Omental fat pad (tissue), 4 donors: ENCODE measurements at places on chromosomes 13 and 19.

DNA sequence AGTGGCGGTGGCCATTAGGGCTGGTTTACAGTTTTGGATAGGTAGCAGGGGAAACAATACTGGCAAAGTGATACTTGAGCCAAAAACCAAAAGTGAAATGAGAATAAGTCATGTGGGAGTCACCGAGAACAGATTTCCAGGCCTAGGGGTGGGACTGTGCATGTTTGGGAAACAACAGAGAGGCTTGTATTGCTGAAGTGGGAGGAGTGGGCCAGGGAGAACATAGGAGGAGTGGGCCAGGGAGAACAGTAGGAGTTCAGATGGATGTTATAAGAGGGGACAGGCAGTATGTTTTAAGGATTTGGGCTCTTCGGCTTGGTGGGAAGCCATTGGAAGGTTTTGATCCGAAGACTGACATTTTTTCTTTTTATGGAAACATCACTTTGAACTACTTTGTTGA, 35.5 kb downstream of the AKAP11 start:
- DNase-seq: no peak

- DNase-seq: no peak
Measured at GRCh38 chr13:96741779-96742178, 252.5 kb downstream of the OXGR1 start.

DNA sequence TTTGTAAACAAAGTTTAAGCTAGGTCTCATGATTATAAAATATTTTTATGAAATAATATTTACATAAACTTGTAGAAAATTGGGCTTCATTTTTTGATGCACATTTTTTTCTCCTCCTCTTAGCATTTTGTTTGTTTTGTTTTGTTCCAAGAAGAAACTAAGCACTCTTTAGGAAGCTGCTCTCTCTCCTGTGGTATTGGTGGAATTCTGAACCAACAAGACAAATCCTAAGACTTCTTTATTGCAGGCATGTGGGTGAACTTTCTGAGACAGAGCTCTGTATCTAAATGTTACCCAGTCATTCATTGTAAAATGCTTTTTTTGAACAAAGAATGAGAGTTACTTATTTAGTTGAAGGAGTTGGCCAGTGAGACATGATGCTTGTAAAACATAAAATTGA, 39.3 kb downstream of the LMO7 start:
- DNase-seq: no peak

- no peak for DNase-seq
Measured at GRCh38 chr13:102185375-102185984, 216.4 kb downstream of the FGF14 start.

DNA sequence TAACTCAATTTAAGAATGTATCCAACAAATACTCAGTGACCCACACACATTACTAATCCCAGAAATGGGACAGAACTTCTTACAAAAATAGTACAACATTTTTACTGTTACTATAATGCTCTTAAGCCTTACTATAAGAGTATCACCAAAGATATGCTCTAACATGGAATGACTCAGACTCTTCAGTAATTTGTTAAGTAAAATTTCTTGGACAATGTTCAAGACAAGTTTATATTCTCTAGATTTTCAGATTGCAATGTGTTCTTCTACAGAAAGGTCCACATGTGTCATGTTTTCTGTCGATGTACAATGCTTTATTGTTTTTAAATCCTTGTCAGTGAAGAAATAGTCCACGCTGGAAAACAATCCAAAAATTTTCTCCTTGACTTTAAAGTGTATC, 66.3 kb upstream of the RFXAP start:
- DNase-seq: no peak

- DNase-seq: no peak
Measured at GRCh38 chr19:29677001-29677817, 11.9 kb downstream of the PLEKHF1 start.

DNA sequence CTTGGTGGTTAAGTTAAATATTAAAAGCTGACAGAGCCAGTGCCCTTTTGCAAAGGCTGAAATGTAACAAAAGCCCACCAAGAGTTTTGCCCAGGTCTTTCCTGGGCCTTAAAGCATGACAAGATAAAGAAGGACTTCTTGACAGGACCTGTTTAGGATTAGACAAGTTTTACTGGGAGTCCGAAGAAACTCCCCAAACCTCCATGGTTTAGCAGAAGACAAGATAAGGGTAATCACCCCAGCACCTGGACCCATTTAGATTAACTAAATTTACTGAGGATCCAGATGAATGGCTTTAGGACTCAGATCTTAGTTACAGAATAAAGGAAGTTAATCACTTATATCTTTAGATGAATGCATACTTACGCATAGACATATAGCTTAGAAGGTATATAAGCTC, 14.8 kb upstream of the UFM1 start:
- DNase-seq: no peak

DNA sequence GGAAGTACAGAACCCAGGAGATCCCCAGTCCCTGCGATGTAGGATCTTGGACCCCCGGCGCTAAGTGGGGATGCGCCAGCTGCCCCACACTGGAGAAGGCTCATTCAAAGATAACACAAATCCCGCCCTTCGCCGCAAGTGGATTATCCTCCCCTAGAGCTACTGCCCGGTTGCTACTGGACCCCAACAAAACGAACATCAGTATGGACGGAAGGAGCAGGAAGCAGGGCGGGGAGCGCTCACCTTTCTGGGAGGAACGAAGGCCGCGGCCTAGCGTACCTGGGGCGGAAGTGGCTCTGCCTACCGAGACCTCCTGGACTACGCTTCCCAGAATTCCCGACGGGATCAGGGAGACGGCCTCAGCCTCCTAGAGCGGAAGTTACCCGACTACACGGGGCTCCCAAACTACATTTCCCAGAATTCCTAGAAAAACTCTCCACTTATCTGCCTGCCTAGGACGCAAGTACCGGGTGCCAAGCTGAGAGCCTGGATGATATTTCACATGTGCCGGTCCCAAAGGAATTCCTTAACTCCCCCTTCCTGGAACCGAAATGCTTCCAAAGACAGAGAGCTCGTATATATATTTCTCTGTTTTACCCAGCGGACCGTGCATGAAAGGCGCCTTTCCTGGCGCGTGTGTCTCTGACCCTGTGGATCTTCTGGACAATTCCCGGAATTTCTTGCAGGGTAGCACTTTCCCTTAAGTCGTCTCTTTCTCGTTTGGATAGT, at the start of gene ZNF112:
Gene ZNF112 (minus strand): TSS at position 298 of the 729 bp plus-strand sequence. CDS start 16,141 bp downstream, outside the sequence.
- peak; percentile 54 for DNase-seq

- no peak for DNase-seq
Measured at GRCh38 chr13:107712145-107712860, 503.0 kb downstream of the LIG4 start.

DNA sequence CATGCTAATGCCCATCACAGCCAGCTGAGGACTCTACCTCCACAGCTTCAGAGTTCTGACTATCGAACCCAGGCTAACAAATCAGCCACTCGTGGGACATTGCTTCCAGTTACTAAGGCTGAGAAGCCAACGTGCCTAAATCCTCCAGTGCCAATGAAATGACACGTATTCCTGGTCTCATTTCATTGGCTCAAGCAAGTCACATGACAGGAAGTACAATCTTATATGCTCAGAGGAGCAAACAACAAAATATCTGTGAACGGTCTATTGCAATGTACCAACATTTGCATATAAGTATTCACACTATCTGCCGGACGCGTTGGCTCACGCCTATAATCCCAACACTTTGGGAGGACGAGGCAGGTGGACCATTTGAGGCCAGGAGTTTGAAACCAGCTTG, 12.8 kb upstream of the IZUMO2 start:
- no peak for DNase-seq

DNA sequence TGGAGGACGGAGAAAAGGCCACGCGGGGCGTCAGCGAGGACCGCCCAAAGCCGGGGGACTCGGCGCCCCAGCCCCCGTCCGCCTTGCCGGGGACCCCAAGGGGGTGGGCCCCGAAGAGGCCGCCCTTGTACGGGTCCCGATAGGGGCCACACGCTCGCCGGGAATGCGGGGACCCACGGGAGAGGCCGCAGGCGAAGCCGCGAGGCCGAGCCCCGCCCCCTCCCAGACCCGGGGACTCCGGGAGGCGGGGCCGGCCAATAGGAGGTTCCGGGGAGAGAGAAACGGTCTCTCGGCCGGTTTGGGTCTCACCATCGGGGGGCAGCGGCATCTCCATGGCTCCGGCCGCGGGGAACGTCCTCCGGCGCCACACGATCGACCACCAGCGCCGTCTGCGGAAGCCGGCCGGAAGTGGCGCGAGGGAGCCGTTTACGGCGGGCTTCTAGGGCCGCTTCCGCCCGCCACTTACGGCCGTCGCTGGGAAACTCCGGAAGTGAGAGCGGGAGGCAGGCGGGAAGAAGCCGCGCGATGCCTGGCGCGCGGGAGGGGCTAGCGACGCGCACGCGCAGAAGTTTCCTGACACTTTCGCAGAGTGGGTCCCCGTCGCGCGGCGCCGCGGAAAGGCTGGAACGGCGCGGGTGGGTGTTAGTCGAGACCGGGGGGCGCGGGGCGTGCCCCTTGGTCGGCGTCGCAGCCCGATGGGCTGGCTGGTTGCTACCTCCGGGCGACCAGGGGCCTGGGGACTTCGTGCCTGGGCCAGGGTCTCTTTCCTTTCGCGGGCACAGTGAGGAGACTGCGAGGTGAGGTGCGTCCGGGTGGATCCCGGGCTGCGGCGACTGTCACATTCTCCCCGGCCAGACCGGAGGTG, at the start of gene CHERP:
Gene CHERP (minus strand): TSS at position 393 of the 865 bp plus-strand sequence. CDS start 59 bp downstream, at position 334.
- peak; percentile 77 for DNase-seq

DNA sequence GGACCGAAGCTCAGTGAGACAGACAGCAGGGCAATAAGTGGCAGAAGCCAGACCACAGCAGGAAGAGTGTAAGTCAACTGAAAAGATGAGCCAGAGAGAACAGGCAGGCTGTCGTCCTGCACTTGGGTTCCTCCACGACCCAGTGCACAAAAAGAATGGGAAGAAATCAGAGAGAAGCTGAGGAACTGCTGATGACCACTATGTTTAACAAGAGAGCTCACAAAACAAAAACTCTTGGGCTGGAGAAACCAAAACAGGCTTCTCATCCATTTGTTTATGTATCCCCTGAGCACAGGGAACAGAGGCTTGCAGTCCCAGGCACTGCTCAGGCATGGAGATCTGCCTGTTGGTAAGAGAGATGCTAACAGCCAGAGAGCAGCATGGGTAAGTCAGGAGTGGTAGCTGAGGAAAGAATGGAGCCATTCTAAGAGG, 14.0 kb downstream of the AKAP8L start:
- DNase-seq: no peak

GRCh38 chr19:28603453-28603852, 609.5 kb downstream of the UQCRFS1 start:
- no peak for DNase-seq

DNA sequence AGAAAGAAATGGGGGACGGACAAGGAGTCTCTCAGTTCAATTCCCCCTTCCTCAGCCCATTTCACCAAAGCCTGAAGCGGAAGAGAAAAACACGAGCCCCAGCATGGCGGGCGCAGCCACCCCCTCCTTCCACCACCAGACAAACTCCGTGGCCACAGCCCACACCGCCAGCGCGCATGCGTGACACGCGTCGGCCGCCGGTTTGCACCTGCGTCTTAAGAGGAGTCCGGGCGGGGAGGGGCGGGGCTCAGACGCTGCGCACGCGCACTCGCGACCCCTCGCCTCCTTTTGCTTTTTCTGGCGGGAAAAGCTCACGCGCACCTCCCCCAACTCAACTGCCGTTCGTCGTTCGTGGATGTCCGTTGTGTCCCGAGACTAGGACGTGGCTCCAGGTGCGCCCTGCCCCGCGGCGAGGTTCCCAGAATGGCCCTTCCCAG, at the start of gene KASH5:
Gene KASH5 (plus strand): TSS at position 314 of the 437 bp plus-strand sequence. CDS start 2,635 bp downstream, outside the sequence.
- no peak for DNase-seq

DNA sequence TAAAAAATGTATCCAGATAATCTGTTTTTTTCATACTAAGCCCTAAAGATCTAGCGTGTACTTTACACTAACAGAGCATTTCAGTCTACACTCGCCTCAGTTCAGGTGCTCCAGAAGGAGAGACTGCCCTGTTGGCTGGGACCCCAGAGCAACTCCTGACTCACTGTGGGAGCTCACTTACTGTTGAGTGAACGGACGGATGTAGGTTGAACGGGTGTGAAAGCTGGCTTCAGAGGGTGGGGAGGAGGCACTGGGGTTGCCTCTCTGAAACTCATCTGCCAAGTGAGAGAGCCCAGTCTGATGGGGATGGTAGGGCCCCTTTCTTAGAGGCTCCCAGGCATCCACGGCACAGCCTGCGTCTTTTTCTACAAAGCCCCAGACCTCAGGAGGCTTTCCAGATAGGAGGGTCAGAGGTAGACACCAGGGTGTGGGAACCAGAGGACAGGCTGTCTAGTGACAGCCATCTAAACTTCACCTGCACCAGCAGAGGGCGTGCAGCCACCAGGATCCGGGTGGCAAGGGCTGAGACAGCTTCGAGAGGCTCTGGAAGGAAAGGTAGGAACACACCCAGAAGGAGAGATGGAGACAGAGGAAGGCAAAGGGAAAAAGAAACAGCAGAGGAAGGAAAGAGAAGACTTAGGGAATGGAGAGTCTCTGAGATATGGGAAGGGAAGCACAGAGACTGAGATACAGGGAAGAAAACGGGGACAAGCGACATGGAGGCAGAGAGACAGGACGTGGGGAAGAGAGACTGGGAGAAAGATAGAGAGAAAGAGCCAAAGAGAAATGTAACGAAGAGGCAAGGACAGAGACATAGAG, 3.7 kb downstream of the KASH5 start:
- peak; percentile 37 for DNase-seq

DNA sequence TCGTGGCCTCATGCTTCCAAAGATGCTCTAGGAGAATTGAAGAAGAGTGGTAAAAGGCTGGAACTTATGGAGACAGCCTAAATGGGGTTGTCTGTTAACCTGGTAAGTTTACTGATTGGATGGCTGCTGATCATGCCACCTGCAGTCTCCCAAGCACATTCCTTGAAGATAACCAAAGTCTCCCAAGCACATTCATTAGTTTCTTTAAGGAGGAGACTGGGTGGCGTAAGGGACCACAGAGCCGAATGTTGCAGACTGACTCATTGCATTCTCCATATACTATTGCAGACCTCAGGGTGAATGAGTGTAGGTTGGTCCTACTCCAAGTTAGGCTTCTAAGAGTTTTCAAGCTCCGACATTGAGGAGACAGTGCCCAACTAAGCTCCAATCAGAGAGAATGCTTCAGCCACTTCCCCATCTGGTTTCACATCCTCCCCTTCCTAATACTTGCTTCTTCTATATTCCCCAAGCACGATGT, at the start of gene IGFL3:
Gene IGFL3 (minus strand): TSS at position 51 of the 478 bp plus-strand sequence. CDS start 39 bp downstream, at position 12.
- DNase-seq: no peak

GRCh38 chr19:7294558-7295212, 471 bp upstream of the INSR start:
- DNase-seq: no peak
